ENCODE measurements at places on chromosomes 7 and 10.

GRCh38 chr7:129829737-129830631 is 122.8 kb downstream of the UBE2H start:
- no peak for ATAC-seq

GRCh38 chr7:84049071-84049836 is 145.3 kb downstream of the SEMA3A start:
- ATAC-seq: no peak

DNA sequence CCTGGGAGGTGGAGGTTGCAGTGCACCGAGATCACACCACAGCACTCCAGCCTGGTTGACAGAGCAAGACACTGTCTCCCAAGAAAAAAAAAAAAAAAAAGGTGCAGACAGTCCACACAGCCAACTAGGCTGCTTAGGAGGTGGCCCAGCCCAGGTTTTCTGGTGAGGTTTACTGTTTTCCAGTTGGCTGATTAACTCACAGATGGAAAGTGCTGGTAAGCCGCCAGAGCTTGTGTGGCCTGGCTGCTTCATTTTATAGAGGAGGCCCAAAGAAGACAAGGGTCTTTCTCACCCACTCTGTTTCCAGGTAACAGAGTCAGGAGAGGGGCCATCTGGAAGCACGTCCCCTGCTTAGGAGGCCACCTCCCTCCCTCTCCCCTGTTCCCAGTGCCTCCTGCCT is 6.2 kb downstream of the RHBDD2 start:
- no peak for ATAC-seq

DNA sequence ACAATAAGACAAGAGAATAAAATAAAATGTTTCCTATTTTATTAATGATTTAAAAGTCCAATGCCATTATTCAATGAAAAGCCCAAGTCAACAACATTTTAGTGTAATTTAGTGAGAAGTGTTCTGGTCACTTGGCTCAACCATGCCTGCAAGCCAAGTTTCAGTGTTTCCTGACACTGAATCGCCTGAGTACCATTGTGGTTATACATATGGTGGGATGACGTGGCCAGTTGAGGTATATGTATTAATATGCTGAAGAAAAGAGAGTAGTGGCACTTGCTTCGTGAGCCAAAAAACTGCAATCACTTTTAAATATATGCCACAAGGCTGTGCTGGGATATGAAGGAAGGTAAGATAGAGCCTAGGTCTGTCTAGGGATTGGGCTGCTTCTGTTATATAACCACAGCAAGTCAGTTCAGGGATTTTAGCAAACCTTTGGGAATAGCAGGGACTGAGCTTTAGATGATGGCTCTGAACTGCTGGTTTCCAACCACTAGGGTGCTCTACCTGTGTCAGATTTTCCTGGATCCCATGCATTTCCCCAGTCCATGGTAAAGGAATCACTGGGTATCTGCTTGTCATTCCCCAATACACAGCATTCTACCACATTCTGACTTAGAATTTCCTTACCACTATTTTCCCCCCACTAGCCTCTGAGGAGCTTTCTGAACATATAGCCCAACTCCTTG is 214.0 kb upstream of the PRPS1L1 start:
- ATAC-seq: peak; percentile 30

DNA sequence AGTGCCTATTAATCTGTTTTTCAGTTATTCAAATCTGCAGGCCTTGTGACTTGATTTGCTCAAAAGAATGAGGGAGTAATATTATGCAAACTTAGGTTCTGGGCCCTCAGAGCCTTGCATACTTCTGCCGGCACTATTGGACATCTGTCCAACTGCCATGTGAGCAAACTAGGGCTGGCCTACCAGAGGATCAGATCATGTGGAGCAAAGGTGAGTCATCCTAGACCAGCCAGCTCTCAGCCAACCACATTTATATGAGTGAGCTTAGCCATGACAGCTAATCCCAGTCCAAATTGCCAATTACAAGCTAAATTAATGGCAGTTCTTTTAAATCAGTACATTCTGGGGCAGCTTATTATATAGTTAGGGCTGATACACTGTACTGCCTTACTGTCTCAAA is 69.6 kb downstream of the SDHAF3 start:
- peak; percentile 78 for ATAC-seq

DNA sequence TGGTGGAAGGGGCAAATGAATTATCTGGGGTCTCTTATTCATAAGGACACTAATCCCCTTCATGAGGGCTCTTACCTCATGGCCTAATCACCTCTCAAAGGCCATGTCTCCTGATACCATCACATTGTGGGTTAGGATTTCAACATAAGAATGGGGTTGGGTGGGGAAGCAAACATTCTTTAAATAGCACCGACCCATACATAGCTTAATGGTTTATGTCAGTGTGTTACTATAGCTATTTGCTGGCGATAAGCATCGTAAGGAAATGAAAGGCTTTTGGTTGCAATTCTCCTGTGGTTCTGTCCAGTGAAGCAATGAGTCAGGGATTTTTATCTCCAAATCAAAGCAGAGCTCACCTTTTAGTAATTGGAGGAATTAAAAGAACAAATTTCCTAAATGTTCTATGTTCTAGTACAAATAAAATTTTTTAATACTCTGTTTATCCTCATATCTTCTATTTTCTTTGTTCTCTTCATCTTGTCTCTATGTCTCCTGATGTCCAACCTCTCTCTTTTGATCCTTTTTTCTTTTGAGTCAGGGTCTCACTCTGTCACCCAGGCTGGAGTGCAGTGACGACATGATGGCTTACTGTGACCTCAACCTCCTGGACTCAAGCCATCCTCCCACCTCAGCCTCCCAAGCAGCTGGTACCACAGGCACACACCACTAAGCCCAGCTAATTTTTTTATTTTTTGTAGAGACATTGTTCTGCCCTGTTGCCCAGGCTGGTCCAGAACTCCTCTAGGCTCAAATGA is 57.0 kb upstream of the GLCCI1 start:
- peak; percentile 74 for ATAC-seq

DNA sequence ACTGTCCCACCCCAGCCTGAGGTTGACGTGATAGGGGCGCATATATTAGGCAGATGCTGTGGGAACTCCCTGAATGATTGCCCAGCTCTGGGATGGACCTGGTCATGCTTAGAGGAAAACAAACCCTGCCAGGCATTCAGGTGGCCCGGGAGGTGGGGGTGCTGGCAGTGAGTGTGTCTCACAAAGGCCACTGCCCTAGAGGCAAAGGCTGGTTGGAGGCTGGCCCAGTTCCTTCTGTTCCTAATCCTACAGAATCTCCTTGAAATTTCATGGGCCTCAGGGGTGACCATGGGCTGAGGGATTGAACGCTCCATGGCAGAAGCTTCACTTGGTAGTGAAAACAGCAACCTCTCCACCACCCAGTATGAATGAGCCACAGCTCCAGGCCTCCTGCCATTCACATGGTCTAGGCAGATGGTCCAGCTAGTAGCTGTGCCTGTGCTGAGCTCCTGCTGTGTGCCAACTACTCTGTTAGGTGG is 25.6 kb downstream of the ADRA2A start:
- ATAC-seq: no peak

GRCh38 chr10:91349381-91349780 is 60.8 kb upstream of the HECTD2 start:
- ATAC-seq: peak; percentile 95

GRCh38 chr10:112954974-112955581 is 5.0 kb downstream of the TCF7L2 start:
- no peak for ATAC-seq

GRCh38 chr7:85719981-85720953 is 533.4 kb upstream of the SEMA3D start:
- ATAC-seq: peak; percentile 84

DNA sequence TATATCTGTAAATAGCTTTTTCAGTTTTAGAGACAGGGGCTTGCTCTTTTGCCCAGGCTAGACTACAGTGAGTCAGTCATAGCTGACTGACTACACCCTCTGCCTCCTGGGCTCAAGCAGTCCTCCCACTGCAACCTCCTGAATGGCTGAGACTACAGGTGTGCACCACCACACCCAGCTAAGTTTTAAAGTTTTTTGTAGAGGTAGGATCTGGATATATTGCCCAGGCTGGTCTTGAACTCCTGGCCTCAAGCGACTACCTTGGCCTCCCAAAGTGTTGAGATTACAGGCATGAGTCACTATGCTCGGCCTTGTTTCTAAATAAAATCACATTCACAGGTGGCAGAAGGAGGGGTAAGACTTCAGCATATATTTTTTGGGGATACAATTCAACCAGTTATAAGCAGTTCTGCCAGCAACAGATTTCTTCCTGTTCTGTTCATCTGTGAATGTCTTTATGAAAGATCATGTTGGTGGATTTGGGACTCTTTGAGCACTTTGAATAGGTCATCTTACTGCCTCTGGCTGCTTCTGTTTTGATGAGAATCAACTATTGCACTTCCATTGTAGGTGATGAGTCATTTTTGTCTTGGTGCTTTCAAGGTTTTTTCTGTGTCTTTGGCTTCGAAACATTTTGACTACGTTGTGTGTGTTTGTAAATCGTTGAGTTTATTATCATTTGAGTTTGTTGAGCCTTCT is 15.7 kb downstream of the RBM33 start:
- ATAC-seq: no peak

GRCh38 chr7:2523941-2524807 is 4.6 kb downstream of the LFNG start:
- ATAC-seq: peak; percentile 27

GRCh38 chr7:143229054-143229790 is 7.4 kb downstream of the TAS2R40 start:
- ATAC-seq: peak; percentile 75

DNA sequence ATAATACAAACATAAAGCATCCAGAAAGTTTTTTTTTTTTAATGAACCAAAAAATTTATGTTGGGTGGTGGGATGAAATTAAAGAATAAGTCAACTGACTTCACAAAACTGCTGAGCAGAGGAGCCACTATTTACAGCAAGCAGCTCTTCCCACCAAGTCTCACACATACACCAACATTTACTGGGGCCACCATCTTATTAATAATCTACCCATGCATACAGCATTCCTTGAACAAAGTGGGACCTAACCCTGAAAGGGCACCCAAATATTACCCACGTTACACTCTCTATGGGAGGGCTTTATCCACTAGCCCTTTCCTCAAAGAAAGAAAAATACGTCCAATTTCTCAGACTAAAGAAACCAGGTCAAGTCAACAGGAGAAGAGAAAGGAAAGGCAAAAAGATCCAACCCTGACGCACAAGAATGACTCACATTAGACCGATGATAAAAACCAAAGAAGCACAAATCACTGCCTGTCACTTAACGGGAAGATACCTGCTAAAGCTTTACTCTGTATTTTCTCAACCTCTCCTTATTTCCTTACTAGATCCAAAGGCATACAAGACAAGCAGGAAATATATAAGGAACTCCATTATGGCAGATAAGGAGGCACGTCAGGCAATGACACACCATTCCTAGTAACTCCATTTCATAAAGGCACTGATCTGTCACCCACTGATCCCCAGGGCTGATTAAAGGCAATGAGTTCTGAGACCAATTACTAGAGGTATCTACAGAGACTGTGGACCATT is 141.8 kb upstream of the ASAH2 start:
- ATAC-seq: peak; percentile 79

DNA sequence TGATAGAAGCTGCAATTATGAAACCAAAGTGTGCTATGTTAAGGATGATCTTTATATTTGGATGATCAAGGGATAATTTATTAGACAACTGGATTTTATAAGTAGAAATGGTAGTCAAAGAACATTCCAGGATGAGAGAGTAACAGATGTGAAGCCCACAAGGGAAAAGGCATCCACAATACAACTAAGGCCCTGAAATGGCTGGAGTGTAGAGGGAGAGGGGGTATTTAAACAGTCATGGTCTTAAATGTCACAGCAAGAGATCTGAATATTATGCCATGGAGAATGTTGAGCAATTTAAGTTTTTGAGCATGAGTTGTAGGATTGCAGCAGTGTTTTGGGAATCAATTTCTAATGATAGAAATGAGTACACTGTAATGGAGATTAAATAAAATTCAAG is 282.3 kb upstream of the DKK1 start:
- ATAC-seq: no peak

GRCh38 chr7:133436014-133436428 is 183.1 kb downstream of the EXOC4 start:
- ATAC-seq: peak; percentile 87

DNA sequence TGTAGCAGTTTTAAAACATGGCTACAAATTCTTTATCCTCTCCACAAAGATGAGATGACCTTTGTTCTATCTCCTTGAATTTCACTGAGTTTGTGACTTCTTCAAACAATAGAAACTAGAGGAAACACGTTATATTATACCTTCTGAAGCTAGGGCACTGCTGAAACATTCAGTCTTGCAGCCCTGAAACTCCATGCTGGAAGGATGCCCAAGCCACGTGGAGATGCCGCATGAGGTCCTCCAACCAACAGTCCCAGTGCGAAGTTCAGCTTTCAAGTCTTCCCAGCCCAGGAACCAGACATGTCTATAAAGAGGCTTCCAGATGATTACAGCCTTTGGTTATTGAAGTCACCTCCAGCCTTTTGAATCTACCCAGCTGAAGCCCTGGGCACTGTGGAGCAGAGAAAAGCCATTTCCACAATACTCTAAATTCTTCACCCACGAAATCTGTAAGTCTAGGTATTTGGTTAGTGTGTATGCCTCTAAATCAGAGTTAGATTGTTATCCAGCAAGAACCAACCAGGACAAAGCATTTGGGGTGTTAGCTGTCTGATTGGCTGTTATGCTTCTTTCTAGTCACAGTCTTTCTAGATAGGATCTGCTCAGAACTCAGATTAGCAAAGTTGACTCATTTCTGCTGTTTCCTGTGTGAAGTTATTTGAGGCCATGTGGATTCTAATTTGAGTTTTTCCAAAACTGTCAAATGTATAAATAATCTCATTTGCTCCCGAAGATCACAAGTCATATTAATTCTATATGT is 186.5 kb upstream of the TMEM72 start:
- peak; percentile 33 for ATAC-seq

GRCh38 chr10:102242118-102242485 is 790 bp upstream of the PITX3 start:
- no peak for ATAC-seq

DNA sequence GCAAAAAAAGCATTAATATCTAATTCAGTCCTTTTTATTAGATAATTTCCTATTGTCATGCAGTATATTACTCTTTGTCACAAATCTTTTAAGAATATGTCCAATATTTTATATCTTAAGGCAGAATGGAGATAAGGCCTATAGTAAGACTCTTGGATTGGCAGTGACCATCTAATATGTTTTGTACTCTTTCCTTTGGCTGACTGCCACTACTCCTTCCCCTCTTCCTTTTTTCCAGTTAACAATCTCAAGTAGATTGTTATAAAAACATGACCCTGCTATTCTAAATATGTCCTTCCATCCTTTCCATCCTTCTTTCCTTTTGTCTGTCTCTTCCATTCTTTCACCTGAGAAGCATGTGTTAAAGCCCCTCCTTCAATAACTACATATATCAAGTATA is 92.8 kb upstream of the TMEM168 start:
- ATAC-seq: no peak
